ENCODE measurements at places on chromosomes 7 and 10.
A peak's percentile ranks its signal among the peaks of the same experiment; 100 is the strongest.

GRCh38 chr7:125355899-125356298 is 426.3 kb upstream of the POT1 start:
- no peak for DNase-seq

DNA sequence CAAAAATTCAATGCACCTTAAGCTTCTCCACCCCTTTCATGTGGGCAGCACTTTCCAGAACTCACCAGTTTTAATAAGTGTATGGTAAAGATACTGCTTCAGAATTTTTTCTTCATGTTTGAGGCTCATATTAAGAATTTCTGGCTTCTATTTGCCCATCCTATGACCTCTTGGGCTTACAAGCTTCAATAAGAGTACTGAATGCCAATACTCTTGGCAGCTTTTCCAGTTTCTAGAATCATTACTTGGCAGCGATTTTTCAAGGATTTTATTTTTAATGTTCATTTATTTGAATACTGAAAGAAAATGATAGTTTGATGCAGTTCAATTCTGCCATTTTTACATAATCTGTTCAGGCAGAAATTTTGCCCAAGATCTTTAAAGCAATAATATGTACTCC is 242.1 kb upstream of the KCND2 start:
- DNase-seq, result no peak

- DNase-seq, result no peak
These were observed 134.7 kb downstream of the ARL5B start for GRCh38 chr10:18793951-18794350.

DNA sequence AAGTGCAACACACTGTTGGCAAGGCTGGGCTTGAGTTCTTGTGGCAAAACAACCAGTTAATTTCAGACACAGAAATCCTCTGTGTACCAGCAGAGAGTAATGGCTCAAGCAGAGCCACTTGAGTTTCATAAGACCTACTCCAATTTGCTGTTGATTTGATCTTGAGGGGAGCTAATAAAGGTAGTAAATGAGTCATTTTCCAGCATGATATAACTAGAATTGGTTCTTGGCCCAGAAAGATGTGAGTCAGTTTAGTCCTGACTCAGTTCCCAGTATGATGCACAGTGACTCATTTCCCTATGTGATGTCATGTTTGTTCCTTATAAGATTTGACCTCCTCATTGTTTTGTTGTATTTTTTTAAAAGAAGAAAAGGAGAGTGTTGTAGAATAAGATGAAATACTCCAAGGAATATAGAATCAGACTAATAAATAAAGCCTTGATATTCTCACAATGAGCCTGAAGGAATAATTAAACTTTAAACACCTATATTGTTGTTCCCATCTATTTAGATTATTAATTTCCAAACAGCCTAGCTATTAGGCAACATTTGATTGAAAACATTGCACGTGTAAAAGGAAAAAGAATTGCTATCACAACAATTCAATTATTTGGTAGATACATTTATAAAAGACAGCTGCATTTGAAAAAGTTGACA is 186.2 kb downstream of the REEP3 start:
- DNase-seq, result no peak

DNA sequence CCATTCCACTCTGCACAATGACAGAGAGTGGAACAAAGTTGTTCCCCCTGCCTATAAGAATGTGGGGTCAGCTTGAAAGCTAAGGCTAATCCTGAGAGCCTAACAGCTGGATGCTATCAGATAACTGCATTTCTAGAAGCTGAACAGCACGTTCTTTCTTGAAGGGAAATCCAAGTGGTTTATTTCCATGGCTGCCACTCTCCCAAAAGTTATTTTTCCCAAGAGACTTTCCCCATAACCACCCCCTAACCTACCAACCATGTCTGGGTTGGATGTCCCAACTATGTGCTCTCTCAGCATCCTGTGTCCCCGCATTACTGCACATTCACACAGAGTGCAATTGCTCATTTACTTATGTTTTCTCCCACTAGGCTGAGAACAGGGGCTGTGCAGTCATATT is 140.7 kb upstream of the ANKRD1 start:
- no peak for DNase-seq

DNA sequence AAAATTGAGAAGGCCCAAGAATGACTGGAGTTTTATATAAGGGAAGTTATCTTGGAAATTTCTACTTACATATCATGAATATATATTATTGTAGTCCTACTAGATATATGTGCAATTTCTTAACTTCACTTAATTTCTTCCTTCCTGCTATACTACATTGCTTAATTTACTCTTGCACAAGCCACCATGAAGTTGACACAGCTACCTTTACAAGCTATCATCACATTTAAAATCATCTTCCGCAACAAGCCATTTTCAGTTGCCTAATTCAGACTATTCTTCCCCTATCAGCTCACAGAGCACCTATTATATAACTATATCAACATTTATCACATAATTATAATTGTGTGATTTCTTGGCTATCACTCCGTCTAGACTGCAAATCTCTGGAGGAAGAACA is 418.4 kb downstream of the PARD3 start:
- no peak for DNase-seq

- no peak for DNase-seq
These were observed 111.9 kb upstream of the IGFBP3 start for GRCh38 chr7:46032942-46033341.

GRCh38 chr10:67790534-67791408 is 47.2 kb downstream of the DNAJC12 start:
- peak; percentile 0 for DNase-seq

GRCh38 chr7:32253299-32253698 is 183.1 kb upstream of the PDE1C start:
- no peak for DNase-seq

- DNase-seq, result no peak
These were observed 7.0 kb upstream of the SFMBT2 start for GRCh38 chr10:7417807-7418206.

GRCh38 chr7:130394421-130395195 is 14.3 kb downstream of the CPA1 start:
- DNase-seq, result no peak
